ENCODE measurements at places on chromosomes 1 and 21.

DNA sequence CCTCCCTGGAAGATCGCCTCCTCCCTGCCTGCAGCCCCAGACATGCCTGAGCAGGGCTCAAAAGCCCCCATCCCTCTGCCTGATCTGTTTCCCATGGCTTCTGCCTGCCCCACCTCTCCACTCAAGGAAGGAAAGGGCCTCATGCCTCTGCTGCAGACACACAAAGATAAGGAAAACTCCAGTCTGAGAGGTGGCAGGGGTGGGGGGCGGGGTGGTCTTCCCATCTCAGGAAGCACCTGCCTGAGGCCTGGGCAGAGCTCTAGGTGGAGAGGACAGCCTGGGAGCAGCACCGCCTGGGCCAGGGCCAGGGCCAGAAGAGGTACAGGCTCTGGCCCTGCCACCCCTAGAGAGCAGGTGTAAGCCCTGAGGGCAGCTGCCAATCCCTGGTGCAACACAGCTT, 4.1 kb upstream of the GJB3 start:
- DNase-seq = no peak

DNA sequence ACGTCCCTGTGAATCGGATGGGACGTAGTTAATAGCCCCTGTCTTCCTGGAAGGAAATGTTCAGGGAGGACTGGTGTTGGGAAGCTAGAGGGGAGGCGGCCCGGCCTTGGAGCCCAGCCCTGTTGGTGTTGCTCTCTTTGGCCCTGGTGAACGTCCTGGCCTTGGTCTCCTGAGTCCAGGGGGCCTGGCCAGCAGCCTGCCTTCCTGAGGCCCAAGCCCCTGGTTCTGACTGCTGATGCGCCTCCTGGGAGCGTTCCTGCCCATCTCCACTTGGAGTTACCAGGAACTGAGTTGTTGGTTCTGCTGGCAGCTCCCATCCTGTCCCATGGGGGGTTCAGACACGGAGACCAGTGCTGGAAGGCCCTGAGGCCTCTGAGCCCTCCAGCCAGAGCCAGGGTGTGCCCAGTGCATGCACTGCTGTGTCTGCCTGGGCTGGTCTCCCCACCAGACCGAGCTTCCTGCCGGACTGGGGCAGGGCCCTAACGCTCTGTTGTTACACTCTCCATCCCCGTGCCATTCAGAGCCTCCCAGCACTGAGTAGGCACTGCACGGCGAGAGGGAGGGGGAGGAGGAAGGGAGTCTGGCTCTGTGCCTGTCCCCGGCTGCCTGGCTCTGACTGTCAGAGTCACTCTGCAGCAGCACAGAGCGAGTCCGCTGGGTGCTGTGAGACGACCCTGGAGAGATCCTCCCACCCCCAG, 382.5 kb upstream of the VAMP3 start:
- DNase-seq = no peak

- no peak for DNase-seq
Observed at GRCh38 chr1:102191723-102192122, 195.0 kb upstream of the OLFM3 start.

DNA sequence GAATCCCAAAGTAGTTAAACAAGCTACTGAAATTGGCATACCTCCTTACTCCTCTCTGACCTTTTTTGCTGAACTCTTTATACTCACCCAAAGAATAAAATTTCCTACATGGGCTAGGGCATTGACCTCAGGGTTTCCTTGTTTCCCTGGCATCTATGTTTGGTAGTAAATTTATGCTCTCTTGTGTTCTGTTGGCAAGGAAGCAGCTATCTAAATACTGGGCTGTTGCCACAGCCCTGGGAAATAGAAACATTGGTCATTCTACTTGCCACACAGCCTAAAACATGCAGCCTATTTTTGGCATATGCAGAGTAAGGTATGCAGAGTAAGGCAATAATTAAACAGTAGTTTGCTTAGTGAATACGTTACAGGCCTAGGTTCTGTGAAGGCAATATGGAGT, 351.4 kb downstream of the HLX start:
- DNase-seq = peak; percentile 40

- DNase-seq = no peak
Observed at GRCh38 chr1:234701737-234702341, 91.9 kb upstream of the IRF2BP2 start.

- no peak for DNase-seq
Observed at GRCh38 chr1:17011092-17011438, 663 bp downstream of the ATP13A2 start.

DNA sequence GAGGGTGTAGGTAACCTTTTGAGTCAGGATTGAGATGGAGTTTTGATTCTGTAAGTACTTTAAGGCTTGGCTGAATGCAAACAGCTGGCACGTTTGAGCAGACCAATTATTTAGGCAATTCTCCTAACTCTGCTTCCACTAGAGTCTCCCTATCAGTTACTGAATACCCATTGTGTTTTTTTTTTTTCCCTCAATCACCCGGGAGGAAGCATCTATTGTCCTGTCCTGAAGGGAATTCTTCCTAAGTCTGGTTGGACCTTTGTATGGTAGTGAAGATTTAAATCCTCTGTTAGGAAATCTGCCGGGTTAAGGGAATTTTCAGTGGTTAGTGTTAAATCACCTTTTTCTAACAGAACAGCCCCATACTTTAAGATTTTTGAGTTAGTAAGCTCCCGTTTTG, 571.2 kb upstream of the USP24 start:
- DNase-seq = no peak

DNA sequence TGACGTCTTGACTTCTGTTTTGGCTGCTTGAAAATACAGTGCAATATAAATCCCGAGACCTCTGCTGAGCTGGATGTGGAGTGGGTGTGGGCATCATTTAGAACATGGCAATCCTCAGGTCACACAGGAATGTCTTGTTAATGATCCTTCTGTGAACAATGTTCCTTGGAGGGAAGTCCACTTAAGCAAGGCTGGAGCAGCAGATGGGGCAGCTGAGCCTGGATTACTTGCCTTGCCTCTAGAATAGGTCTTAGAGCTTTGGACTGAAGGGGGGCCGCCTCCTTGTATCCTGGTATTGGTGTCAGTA, 926 bp upstream of the SCMH1 start:
- no peak for DNase-seq

GRCh38 chr1:109427171-109427467, 871 bp upstream of the PSMA5 start:
- DNase-seq = no peak

GRCh38 chr1:183780757-183781156, 24.2 kb upstream of the RGL1 start:
- DNase-seq = no peak

GRCh38 chr21:27047658-27048314, 80.9 kb upstream of the ADAMTS5 start:
- DNase-seq = no peak

- DNase-seq = no peak
Observed at GRCh38 chr1:247857069-247857984, at the start of gene TRIM58. Gene TRIM58 (plus strand): TSS chr1:247857187. CDS start chr1:247857247, 60 bp downstream.

- no peak for DNase-seq
Observed at GRCh38 chr1:3956527-3957170, 56.6 kb upstream of the C1orf174 start.

DNA sequence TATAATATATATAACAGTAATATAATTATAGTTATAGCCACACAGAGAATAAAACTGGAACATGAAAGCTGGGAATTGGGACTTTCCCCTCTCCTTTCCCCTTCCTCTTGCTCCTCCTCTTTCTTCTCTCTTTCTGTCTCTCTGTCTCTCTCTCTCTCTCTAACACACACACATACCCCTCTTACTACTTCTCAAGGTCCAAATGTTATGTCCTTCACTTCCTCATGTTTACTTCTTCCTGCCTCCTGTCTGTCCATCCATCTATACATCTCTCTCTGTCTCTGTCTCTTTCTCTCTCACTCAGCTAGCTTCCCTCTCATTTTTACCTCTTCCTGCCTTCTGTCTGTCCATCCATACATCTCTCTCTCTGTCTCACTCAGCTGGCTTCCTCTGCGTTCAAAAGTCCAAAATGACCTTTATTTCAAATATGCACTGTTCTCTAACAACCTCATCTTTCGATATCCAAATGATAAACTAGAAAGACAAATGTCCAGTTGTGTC, 261.1 kb downstream of the SIPA1L2 start:
- DNase-seq = no peak
